Effector CD4-positive, alpha-beta T cell (primary cell): ENCODE measurements at places on chromosomes 7 and 10.
A peak's percentile ranks its signal among the peaks of the same experiment; 100 is the strongest.

DNA sequence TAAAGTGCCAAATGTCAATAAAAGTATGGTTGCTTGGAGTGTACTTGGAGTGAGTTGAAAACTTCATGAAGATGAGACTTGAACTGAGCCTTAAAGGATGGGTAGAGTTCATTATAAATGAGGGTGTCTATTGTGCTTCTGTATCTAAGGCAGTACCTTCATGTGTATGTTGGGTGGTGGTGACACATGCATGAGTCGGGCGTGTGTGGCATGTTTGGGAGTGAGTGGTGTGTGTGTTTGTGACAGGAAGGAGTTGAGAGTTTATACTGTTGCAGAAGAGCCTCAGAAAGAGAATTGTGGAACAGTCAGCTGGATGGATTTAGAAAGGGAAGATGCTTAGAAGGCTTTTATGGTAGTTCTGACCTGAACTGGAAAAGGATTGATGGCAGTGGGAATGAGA lies 6.0 kb upstream of the ZRANB1 start:
- DNase-seq: no peak

DNA sequence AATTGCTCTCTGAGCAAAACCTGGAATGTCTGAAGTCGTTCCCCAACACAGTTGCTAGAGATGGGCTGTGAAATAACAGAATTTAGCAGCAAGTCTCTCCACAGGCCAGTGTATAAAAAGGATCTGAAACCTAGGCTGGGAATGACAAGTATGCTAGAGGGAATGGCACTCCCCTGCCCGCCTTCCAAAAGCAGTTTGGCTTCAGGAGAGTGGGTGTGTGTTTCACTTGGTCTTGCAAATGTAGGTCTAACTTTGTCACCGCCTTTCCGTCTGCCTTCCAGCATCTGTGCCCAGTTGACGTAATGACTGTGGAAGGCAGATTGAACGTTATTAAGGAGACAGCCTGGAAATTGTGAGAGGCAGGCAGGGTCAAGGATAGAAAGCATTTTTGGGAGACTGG lies 18.0 kb upstream of the MTURN start:
- no peak for DNase-seq

DNA sequence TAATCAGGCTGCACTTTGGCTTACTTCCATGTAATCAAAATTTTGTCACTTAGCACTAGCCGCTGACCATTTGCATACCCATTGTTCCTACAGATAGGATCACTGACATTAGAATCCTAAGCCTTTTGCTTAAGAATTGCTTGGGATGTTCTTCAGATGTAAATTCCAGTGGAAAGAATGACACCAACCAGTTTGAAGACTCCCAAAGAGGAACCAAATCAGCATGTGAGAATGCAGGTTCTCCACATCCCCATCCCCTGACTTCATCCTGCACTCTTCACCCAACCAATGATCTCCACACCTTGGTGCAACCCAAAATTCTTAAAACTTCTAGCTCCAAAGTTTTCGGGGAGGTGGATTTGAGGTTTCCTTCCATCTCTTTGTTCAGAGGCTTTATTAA lies 345.6 kb downstream of the GPAM start:
- DNase-seq: no peak

- no peak for DNase-seq
Observed at GRCh38 chr10:3195726-3196125, 23.1 kb upstream of the PITRM1 start.

GRCh38 chr10:94219829-94220228 lies 142.9 kb downstream of the NOC3L start:
- no peak for DNase-seq

- DNase-seq: no peak
Observed at GRCh38 chr7:15257689-15258088, 304.1 kb downstream of the AGMO start.

DNA sequence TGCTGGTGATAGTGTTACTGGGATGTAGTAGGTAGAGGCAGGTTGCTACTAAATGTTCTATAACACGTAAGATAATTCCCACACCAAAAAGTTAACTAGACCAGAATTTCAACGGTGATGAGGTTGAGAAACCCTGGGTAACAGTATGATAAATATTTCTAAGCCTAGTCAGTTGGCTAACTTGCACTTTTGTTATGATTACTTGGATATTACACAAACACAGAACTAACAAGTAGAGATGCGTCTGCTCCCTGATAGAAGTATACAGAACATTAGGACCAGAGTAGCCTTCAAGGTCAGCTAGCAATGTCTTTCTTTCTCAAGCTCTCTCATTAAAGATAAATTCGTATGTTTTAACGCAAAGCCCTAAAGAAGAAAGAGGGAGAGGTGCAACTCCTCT lies 86.2 kb upstream of the FZD8 start:
- no peak for DNase-seq

- no peak for DNase-seq
Observed at GRCh38 chr7:200704-201103, 8.3 kb downstream of the FAM20C start.

DNA sequence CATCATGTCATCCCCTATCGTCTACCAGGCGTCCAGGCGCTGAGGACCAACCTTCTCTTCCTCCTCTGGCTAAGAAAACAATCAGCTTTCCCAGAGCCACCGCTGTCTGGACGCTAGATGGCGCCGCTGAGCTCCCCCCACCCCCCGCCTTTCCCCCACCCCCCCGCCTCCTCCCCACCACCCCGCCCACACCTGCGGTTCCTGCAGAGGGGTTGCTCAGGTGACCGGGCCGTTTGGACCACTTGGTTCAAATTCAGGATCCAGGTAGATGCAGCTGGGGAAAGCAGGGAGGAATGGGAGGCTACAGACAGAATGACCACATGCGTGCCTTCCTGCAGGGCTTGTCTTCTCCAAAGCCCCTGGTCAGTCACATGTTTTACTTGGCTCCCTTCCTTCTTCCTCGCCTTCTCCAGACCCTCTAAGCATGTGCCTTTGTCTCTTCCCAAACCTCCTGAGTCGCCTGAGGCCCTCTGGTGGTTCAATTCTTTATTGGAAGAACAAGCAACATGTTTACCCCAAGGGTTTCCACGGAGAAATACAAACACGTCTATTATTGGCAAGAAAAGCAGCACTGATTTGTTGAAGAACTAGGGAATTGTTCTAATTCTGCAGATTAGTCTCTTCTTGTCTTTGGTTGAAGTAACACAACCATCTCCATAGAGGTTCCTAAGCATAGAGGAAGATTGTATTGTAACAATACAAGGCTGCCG lies 24.7 kb downstream of the AOC1 start:
- DNase-seq: peak; percentile 17

GRCh38 chr10:61472090-61472674 lies 19.0 kb upstream of the TMEM26 start:
- no peak for DNase-seq

DNA sequence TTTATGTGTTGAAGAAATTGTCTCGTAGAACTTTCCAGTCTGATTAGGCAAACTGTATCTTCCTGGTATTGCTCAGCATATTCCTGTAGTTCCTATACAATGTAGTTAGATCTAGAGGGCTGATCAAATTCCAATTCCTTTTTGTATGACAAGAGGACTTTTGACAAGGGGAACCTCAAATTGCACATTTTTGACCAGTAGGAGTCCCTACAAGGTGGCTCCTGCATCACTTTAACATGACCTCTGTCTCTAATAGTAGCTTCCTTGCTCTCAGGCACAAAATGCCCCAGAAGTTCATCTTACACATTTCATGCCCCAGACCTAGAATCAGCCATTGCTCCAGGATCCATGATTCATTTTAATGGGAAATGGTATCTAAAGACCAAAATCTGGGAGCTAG lies 18.7 kb downstream of the HERPUD2 start:
- no peak for DNase-seq

GRCh38 chr10:110176141-110177030 lies 31.0 kb upstream of the MXI1 start:
- DNase-seq: no peak

- DNase-seq: no peak
Observed at GRCh38 chr7:106568680-106569499, 92.1 kb downstream of the CCDC71L start.

DNA sequence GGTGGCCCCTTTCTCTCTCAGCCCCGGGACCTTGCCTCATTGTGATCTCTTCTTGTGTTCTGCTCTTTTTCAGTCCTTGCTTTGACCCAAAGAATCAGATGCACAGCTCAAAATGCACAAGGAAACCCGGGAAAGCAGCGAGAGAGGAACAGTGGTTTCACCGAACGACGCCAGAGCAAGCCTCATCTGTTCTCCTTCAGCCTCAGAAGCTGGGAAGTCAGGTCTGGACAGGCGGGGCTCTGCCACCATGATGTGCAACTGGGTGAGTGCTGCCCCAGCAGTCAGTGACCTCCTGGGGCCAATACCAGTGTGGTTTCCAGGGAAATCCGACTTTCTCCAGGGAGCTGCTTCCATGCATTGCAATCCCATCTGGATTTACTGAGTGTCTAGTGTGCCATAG lies 133.4 kb downstream of the PRKCQ start:
- no peak for DNase-seq

DNA sequence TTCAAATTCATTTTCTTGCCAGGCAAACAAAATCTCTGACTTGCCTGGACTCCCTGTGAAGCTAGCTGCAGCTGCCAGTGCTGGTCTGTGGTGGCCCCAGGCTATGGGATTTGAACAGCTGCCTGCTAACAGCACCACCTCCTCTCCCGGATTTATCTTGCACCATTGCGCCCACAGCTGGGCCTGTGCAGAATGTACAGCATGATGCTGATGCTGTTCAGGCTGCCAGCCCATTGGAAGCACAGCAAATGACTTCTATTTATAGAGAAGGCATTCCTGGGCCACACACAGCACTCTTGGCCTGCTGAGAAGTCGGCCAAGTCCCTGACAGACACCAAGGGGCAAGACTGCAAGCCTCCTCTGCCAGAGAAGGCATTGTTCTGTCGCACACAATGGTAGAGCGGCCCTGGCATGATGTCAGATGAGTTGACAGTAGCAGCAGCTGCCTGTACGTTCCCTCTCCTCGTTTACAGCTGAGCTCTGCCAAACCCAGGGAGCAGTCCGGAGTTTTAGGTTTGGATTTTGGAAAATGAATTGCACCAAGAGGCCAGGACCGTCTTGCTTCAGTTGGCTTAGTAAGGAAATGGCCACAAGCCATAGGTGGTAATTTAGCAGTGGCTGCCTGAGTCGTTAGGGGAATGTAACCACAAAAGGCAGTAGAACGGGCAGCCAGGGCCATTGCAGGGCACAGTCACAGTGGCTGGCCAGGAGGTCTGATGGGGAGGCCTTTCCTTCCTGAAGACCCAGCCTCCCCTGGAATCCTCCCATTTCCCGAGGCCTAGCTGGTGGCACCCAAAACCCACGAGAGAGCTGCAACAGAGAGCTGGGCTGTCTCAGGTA lies 38.5 kb downstream of the MTURN start:
- DNase-seq: no peak

- DNase-seq: no peak
Observed at GRCh38 chr10:48383393-48383792, 76.9 kb downstream of the MAPK8 start.

- DNase-seq: no peak
Observed at GRCh38 chr7:103727982-103728610, 261.4 kb downstream of the RELN start.

GRCh38 chr10:133151543-133151972 lies 8.5 kb upstream of the KNDC1 start:
- DNase-seq: no peak

GRCh38 chr7:121916211-121916610 lies 43.2 kb downstream of the PTPRZ1 start:
- no peak for DNase-seq

- no peak for DNase-seq
Observed at GRCh38 chr7:19772841-19773760, at the start of gene TMEM196. Gene TMEM196 (minus strand): TSS chr7:19773617. CDS start chr7:19772696, 921 bp downstream.

- DNase-seq: no peak
Observed at GRCh38 chr10:99013885-99014284, 221.8 kb downstream of the HPSE2 start.

DNA sequence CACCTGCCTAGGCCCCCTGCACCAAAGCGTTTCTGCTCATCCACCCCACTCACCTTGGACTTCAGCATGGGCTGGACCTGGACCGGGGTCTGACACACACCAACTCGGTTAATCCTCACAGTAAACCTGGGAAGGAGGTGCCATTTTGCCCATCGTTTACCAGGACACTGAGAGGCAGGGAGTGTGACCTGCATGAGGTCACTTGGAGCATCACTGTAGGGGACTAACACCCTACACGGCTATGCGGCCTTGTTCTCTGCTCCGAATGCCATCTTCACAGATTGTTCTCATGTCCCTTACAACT lies 33.0 kb downstream of the ANKRD16 start:
- DNase-seq: no peak

GRCh38 chr7:92691578-92691977 lies 101.4 kb upstream of the FAM133B start:
- DNase-seq: no peak

- no peak for DNase-seq
Observed at GRCh38 chr7:132203021-132203420, 373.2 kb downstream of the PLXNA4 start.

DNA sequence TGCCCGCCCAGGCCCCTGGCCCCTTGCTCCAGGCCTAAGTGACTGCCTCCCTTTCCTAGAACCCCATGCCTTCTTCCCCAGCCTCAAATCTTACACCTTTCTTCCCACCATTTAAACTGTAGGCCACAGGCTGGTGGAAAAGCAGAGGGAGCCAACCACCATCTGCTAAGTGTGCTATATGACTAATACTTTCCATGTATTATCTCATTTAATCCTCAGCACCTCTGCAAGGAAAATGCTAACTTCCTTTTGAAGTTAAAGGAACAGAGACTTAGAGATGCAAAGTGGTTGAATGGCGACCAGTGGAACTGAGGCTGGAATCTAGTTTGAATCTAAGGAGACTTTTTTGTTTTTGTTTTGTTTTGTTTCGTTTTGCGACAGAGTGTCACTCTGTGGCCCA lies 17.8 kb upstream of the MTPAP start:
- DNase-seq: no peak

DNA sequence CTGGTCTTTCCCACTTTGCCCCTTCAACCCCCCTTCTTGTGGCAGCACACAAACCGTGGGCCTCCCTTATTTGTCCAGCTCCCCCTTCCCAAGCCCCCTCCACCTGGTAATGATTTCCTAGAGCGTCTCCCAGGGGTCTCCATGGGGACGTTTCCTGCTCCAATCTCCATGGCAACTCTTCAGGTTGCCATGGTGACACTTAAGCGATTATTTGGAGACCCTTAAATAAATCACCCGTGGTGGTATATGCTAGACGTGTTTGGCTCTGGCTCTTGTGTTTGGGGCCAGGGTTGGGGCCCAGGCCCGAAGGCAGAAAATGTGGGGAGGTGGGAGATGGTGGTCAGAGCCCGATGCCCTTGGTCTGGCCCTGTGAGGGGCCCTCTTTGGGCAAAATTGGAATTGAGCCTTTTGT lies 41.1 kb upstream of the DLG5 start:
- DNase-seq: no peak

DNA sequence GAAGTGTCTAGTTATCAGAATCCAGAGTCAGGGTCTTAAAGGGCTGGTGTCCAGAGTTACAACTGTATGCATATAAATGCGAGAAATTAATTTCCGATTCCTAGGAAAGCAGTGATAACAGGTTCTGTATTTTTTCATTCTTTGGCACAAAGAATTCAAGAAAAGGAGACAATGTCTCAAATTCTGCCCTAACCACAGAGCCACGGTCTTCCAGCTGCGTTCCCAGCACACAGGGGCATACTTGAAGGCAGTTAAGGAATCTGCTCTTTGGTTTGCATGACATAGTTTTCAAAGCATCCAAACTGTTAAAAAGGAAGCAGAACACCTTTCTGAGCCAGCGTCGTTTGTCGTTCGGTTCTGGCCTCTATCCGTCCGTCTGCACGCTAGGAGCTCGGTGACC lies 416.9 kb upstream of the MKI67 start:
- DNase-seq: no peak
